ENCODE measurements at places on chromosomes 1 and 21.

GRCh38 chr1:112744009-112744578, 29.0 kb upstream of the PPM1J start:
- peak; percentile 51 for DNase-seq

GRCh38 chr21:46357335-46357604, 33.3 kb downstream of the PCNT start:
- DNase-seq, result no peak

- DNase-seq, result no peak
Measured at GRCh38 chr1:79790950-79791349, 784.4 kb upstream of the ADGRL4 start.

DNA sequence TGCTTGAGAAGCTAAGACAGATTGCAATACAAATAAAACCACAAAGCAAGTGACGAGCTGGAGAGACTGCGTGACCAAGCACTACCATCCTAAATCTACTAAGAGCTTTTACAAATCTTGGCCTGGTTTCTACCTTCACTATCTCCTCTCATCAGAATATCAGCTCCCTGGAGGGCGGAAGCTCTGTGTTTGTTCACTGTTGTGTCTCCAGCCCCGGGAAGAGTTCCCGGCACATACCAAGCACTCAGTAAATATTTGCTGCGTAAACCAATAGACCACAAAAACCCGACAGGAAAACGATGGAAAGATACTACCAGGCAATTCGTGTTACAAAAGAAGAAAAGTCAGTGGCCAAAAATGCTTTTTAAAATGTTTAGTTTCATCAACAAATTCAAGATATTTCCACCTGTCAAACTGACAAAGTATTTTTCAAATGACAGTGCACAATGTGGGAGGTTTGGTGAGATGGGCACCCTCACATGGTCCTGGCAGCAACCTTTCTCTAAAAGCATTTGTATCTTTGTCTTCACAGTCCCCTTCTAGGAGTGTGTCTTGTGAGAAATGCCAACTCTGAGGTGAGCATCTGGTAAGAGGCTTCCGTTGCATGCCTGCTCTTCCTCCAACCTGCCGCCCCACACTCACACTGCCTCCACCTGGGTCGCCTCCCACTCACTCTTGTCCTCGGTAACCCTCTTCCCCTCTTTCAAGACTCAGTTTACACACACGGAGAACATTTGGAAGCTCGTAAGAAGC, 34.7 kb downstream of the SLC1A7 start:
- peak; percentile 93 for DNase-seq

DNA sequence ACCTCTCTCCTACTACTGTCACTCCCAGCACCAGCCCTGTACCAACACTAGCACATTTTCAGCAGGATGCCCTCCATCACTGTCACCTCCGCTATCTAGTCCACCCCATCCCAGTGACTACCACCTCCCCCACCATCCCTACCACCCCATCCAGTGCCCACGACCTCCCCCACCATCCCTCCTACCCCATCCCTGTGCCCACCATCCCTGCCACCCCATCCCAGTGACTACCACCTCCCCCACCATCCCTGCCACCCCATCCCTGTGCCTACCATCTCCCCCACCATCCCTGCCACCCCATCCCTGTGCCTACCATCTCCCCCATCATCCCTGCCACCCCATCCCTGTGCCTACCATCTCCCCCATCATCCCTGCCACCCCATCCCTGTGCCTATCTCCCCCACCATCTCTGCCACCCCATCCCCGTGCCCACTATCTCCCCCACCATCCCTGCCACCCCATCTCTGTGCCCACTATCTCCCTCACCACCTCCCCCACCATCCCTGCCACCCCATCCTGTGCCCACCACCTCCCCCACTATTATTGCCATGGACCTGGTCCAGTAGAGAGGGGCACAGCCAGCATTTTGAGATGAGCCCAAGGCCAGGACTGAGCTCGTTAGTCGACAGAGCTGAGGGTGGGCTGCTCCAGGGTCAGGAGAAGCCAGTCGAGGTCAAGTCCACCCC, 45.7 kb downstream of the DISP3 start:
- DNase-seq, result no peak

GRCh38 chr1:156497078-156497742, 3.4 kb downstream of the MEF2D start:
- DNase-seq, result no peak

GRCh38 chr1:157302724-157303123, 164.5 kb upstream of the ETV3 start:
- DNase-seq, result no peak

GRCh38 chr21:42939582-42940413, 14.4 kb upstream of the ERVH48-1 start:
- DNase-seq, result peak; percentile 96

DNA sequence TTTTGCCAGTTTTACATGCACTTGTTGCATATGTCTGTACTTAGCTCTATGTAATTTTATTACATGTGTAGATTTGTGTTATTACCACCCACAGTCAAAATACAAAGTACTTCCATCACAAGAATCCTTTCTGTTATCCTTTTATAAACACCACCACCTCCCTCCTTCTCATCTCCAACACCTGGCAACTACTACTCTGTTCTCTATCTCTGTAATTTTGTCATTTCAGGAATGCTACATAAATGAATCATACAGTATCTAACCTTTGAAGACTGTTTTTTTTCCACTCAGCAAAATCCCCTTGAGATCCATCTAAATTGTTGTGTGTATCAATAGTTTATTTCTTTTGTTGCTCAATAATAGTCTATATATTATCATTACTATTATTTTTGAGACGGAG, 64.5 kb upstream of the COP1 start:
- no peak for DNase-seq

GRCh38 chr1:211893260-211893659, 62.7 kb upstream of the LPGAT1 start:
- no peak for DNase-seq

- no peak for DNase-seq
Measured at GRCh38 chr1:105492921-105493320, 1563.6 kb upstream of the PRMT6 start.

GRCh38 chr21:18477043-18477442, 73.5 kb upstream of the TMPRSS15 start:
- DNase-seq, result no peak

DNA sequence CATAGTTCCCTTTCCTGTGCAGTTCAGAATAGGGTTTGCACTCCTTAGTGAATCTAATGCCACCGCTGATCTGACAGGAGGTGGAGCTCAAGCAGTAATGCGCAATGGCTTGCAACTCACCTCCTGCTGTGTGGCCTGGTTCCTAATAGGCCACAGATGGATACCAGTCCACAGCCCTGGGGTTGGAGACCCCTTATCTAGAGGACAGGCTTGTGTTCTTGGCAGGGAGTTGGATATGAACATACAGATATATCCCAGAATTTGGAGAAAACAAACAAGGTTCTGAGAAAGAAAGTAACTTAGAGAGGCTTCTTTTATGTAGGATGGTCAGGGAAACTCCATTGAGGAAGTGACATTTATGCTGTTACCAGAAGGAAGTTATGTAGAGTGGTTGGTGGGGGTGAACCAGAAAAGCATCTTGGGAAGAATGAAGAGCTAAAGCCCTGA, 5.1 kb upstream of the PTPRC start:
- DNase-seq, result no peak

DNA sequence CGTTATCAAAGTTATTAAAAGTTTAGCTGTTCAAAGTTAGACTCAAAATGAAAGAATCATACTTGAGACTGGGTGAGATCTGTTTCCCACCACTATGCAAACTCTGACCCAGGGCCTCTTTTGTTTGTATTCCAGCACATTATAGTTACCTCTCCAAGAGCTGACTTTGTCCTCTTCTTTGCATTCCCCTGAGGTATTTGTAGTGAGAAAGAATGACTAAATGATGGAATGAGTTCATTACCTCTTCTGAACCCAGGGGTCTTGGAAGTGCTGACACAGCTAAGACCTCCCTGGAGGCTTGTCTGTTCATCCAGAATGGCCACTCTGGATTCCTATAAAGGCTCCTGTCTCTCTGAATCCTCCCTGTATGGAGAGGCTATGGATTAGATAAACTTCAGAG, 62.4 kb downstream of the FGGY start:
- no peak for DNase-seq

DNA sequence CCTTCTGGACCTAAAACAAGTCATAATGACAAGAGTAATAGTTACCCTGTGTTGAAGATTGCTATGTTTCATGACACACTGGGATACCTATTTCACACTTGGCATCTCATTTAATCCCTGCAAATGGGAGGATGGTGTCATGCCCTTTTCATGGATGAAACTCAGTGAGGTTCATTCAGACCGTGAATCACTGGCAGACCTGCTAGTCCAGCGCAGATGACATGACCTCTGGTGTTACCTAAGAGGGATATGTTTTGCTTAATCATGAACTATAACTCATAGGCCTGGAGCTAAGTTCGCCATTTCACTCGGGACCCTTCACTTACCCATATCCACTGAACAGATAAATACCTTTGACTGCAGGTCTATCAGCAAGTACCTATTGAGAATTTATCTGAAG, 286.6 kb upstream of the FMN2 start:
- no peak for DNase-seq

- no peak for DNase-seq
Measured at GRCh38 chr1:74673351-74674111, at the start of gene ERICH3. TSS of gene ERICH3 (minus strand) at chr1:74673792. CDS start at chr1:74673519, 273 bp downstream.

GRCh38 chr1:81921344-81921743, 120.6 kb downstream of the ADGRL2 start:
- no peak for DNase-seq

DNA sequence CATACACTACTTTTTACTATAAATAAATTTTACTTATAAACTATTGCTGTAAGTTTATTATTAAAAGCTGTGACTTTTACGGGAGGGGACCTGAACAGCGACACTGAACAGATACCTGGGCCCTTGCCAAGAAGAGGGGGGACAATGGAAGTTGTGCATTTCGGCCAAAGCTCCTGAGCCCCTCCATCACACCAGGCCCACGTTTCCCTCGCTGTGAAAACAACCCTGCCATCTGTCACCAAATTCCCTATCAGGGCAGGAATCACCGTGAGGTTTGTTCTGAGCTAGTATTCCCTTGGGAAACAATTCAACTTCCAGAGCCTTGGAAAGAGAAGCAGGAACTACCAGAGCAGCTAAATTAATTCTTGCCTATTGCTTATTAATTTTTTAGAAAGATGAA, 37.0 kb downstream of the VTCN1 start:
- no peak for DNase-seq

GRCh38 chr1:91844862-91845528, 41.0 kb downstream of the TGFBR3 start:
- DNase-seq, result peak; percentile 95

DNA sequence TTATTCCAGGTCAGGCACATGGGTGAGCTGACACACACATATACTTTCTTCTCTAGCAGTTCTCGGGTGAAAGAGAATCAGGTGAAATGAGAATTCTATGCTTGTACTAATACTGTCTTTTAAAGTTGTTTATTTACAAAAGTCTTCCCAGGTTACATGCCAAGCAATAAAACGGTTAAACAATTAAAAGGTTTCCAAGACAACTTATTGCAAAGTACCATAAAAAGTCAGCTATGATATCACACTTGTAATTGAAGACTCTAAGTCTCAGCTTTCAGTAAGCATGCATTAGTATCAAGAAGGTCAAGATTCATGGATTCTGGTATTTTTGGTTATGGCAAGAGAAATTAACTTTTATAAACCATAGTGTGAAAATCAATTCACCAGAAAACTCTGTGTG, 171.4 kb downstream of the PDE4B start:
- DNase-seq, result no peak

DNA sequence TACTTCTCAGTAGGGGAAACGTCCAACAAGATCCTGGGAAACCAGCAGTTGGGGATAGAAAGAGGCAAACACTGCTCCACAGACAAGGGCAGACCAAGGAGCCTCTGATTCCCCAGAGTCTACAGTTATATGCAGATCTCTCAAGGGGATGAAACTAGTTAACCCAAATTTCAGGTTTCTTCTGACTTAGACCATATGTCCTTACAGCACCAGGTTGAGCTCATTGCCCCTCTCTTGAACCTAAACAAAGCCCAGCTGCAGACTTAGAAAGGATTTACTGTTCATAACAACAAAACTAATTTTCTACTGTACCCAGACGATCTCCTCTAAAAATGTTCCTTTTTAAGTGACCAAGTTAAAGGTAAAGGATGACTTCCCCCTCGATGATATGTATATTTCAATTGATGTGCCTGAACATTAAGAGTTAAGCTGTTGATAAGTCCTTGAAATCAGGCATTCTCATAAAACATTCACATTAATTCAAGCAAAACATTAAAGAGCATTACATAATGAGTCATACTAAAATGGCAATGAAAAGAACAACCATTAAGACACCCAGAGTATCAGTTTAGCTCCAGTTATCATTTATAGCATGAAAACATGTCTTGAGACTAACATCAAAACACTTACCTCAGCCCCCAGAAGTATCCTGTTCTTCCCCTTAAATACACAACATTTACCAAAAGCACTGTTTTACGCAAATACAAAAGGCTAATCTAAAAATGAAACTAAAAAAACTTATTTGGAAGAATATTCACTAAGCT, 24.1 kb downstream of the SMYD3 start:
- DNase-seq, result no peak

DNA sequence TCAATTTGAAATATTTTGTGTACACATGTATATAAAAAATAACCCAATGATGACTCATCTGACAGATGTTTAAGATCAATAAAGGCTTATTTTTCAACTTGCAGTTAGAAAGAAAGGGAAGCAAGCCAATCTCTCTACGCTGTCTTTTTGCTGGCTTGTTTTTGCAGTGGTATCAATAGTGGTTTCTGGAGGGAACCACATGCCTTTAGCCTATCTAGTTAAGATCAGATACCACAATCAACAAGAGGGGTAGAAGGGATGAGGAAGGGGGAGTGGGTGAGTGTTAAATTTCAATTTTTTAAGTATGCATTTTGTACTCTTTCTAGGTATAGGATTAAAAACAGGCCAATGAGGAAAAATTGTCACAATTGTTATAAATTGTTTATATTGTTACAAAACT, 276.2 kb downstream of the KCNH1 start:
- DNase-seq, result no peak

GRCh38 chr1:172916116-172916515, 134.6 kb downstream of the TNFSF18 start:
- DNase-seq, result peak; percentile 47

DNA sequence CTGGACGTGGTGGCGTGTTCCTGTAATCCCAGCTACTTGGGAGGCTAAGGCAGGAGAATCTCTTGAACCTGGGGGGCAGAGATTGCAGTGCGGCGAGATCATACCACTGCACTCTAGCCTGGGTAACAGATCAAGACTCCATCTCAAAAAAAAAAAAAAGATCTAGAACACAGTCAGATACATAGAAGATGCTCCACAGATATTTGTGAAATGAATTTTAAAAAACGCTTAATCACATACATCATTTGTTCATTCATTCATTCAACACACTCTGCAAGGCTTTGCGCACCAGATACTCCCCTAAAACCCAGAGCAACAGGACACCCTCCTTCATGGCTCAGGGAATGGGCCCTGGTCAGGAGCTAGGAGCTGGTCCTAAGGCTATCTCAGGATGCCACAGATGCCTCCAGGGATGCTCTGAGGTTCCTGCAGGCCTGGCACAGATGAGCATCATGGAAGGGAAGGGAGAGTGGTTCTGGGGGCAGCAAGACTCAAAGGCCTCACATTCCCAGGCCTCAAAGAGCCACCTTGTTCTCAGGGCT, 6.4 kb downstream of the HSPG2 start:
- DNase-seq, result no peak

GRCh38 chr1:241816008-241816407, 32.0 kb upstream of the EXO1 start:
- no peak for DNase-seq
